Gastroesophageal sphincter (tissue), 4 donors: ENCODE measurements at places on chromosomes 2 and 18. TPM values are rescaled to one million over a fixed set of nuclear protein-coding genes. Genes with fewer than 3 reads are reported as not detected.

Gene CHN1
- 30.4 TPM for total RNA-seq

Gene CPO
- 1.9 TPM for total RNA-seq

- no peak overlapping the region for H3K4me3 ChIP-seq
- H3K4me1 ChIP-seq: no peaks in the 10 kb centered on the region
- ATAC-seq: no peak
- no peaks in the 10 kb centered on the region for H3K36me3 ChIP-seq
- H3K27me3 ChIP-seq: no peaks in the 10 kb centered on the region
- no peak overlapping the region for H3K27ac ChIP-seq
Observed at GRCh38 chr2:42754021-42754775, 9.7 kb downstream of the OXER1 start.

- H3K27me3 ChIP-seq: peaks cover 21% of the 10 kb centered on the region
- H3K27ac ChIP-seq: no peak overlapping the region
- no peaks in the 10 kb centered on the region for H3K36me3 ChIP-seq
- no peaks in the 10 kb centered on the region for H3K4me1 ChIP-seq
Observed at GRCh38 chr2:10954416-10954815, 42.7 kb downstream of the KCNF1 start.

- H3K4me3 ChIP-seq: no peak overlapping the region
- no peak overlapping the region for H3K27ac ChIP-seq
- no peak for ATAC-seq
- H3K36me3 ChIP-seq: no peaks in the 10 kb centered on the region
- no peaks in the 10 kb centered on the region for H3K4me1 ChIP-seq
Observed at GRCh38 chr2:49770919-49771318, 616.6 kb upstream of the FSHR start.

DNA sequence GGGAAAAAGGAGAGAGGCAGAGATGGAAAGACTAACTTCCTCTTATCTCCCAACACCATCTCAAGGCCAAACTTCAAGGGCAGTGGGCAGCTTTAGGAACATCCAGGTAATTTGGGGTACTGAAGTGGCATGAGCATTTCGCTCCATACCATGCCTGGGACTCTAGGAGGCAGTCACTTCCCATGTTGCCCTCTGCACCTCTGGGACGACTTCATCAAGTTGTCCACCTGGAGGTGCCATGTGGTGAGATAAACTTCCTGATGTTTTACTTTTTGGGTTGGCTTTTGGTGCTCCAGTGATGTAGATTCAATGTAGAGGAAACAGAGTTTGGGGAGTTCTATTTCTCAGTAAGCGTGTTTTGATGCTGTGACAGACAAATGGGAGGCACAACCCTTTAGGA lies 56.3 kb upstream of the UPP2 start:
- H3K36me3 ChIP-seq: no peaks in the 10 kb centered on the region
- no peaks in the 10 kb centered on the region for H3K4me1 ChIP-seq
- no peak overlapping the region for H3K4me3 ChIP-seq

GRCh38 chr2:16032282-16033031 lies 92.1 kb downstream of the MYCN start:
- no peaks in the 10 kb centered on the region for H3K36me3 ChIP-seq
- no peak for ATAC-seq
- no peak overlapping the region for H3K4me3 ChIP-seq
- H3K27ac ChIP-seq: no peak overlapping the region

DNA sequence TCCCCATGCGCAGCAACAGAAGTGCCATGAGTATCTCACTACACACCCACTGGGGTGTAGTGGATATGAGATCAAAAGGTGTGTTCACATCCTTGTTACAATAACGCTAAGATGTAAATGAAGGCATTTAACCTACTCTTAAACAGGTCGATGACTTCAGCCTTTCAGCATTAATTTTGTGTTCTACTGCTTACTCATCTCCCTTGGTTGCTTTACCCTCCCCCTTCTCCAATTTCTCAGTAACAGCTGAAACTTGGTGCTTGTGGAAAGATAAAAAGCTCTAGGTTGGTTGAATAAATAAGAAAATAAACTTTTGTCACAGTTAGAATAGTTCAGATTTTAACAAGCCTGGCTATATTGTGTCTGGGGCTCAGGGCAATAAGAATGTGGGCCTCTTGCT lies 147.5 kb upstream of the SESTD1 start:
- no peak overlapping the region for H3K27ac ChIP-seq
- no peak for ATAC-seq
- no peak overlapping the region for H3K4me3 ChIP-seq

DNA sequence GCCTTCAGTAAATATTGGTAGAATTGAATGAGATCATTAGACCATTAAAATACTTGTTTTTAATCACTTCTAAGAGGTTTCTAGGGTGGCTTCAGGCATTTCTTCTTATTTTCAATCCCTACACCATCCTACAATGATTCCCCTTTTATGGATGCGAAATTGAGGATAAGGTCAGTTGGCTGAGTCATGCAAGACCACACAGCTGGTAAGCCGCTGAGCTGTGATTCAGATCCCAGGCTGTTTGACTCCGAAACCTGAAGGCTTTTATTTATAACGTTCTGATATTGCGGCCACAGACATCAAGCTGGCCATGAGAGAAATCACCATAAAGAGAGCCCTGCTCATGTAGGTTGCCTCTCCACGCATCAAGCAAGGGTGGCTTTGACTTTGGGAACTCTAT lies 133.4 kb downstream of the VAPA start:
- peaks cover 10% of the 10 kb centered on the region for H3K4me1 ChIP-seq
- no peaks in the 10 kb centered on the region for H3K27me3 ChIP-seq
- peak overlapping the region; percentile 70 for H3K27ac ChIP-seq
- ATAC-seq: no peak

DNA sequence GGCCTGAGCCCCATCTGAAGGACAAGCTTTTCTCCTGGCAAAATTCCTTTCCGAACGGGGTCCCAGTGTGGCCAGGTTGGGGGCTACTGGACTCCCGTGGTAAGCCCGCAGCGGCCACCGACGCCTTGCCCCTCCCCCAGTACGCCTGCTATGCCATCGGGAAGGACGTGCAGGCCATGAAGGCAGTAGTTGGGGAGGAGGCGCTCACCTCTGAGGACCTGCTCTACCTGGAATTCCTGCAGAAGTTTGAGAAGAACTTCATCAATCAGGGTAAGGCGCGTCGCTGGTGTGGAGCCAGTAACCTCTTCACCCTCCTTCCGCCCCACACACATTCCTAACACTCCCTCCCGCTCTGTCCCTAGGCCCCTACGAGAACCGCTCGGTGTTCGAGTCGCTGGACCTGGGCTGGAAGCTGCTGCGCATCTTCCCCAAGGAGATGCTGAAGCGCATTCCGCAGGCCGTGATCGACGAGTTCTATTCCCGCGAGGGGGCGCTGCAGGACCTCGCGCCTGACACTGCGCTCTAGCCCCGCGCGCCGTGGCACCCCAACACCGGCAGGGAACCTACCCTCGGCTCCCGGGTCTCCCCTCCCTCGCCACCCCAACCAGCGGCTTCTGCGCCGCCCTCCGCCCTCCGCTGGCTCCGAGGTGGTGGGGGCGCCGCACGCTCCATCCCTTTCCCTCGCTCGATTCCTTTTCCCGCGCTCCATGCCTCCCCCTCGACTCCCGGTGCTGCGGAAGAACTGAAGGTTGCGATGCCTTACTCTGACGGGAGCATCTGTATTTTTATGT lies 13.6 kb upstream of the ANKRD53 start:
- peak overlapping the region; percentile 26 for H3K4me3 ChIP-seq
- no peak overlapping the region for H3K27ac ChIP-seq
- H3K4me1 ChIP-seq: peaks cover 13% of the 10 kb centered on the region
- peak; percentile 89 for ATAC-seq

DNA sequence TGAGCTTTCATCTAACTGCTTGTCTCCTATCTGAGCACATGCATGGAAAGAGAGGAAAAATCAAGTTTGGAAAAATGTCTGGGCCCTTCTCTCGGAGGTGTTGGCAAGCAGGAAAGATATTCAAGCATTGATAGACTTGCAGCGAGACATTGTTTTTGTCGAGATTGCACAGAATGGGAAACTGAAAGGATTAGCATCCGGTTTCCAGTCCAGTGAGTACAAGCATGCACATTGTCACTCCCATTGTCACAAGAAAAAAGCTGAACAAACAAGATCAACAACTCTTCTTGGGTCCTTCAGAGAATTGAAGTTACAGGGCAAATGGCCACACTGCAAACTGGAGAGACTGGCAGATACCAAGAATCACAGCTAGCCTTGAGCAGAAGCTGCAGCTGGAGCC lies 19.6 kb upstream of the MC5R start:
- peaks cover 24% of the 10 kb centered on the region for H3K27me3 ChIP-seq
- no peak overlapping the region for H3K27ac ChIP-seq
- ATAC-seq: no peak
- no peaks in the 10 kb centered on the region for H3K36me3 ChIP-seq
- H3K4me1 ChIP-seq: peaks cover 11% of the 10 kb centered on the region

DNA sequence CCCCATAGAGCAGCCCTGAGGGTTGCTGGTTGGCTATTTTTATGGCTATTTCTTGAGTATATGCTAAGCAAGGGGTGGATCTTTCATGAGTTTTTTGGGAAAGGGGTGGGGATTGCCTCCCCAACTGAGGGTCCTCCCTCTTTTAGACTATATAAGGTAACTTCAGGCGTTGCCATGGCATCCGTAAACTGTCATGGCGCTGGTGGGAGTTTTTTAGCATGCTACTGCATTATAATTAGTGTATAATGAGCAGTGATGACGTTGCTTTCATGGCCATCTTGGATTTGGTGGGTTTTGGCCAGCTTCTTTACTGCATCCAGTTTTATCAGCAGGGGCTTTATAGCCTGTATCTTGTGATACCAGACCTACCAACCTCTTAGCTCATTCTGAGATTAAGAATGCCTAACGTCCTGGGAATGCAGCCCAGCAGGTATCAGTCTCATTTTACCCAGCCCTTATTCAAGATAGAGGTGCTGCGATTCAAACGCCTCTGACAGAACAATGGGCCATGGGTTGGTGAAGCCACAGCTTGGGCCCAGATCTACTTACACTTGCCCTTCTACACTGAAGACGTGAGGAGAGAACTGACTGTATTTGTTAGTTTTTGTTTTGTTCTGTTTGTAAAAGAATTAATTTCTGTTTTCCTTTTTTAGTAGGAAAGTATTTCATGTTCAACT lies 53.8 kb upstream of the TMEM163 start:
- ATAC-seq: no peak
- no peaks in the 10 kb centered on the region for H3K27me3 ChIP-seq
- no peak overlapping the region for H3K4me3 ChIP-seq
- no peaks in the 10 kb centered on the region for H3K36me3 ChIP-seq

Gene TTN
- 12.8 TPM for total RNA-seq

Gene PLGLB1
- 7.5 TPM for total RNA-seq

DNA sequence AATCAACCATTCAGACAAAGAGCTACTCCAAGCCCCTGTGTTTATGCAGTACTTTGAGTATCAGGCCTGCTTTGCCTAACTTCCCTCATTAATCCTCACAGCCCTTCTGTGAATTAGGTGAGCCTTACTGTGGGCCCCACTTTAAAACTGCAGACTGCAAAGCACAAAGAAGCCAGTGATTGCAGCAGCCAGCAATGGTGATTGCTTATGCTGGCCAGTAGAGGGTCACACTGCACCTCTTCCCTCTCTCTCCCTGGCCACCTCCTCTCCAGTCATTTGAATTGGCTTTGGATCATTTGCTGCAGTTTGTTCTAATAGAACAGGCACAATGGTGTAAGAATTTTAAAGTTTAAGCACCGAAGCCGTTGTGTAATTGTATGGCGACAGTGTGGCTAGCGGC lies 229.9 kb downstream of the AGPS start:
- no peak overlapping the region for H3K4me3 ChIP-seq
- peaks cover 14% of the 10 kb centered on the region for H3K27me3 ChIP-seq
- H3K4me1 ChIP-seq: peaks cover 3% of the 10 kb centered on the region
- ATAC-seq: no peak
- H3K27ac ChIP-seq: no peak overlapping the region
- H3K36me3 ChIP-seq: no peaks in the 10 kb centered on the region

GRCh38 chr2:219335373-219335786 lies 2.8 kb upstream of the RESP18 start:
- no peaks in the 10 kb centered on the region for H3K4me1 ChIP-seq
- ATAC-seq: no peak

DNA sequence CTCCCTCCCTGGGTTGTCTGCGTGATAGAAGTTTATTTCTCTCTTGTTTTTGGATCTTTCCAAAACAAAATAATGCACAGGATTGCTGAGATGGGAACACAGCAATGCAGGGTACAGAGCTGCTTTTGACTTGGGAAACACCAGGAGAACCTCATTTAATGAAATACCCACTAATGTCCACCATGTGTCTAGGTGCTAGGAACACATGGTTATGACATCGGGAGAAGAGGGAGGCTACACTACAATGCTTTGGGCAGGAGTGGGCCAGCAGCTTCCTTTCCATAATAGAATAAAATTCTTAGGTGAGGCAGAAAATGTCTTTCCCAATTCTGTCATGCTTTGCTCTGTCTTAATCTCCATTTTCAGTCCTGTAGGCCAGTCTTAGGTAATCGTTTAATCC lies 29.2 kb upstream of the KCNF1 start:
- no peak overlapping the region for H3K27ac ChIP-seq
- no peaks in the 10 kb centered on the region for H3K27me3 ChIP-seq
- no peaks in the 10 kb centered on the region for H3K4me1 ChIP-seq
- ATAC-seq: no peak
- no peak overlapping the region for H3K4me3 ChIP-seq

DNA sequence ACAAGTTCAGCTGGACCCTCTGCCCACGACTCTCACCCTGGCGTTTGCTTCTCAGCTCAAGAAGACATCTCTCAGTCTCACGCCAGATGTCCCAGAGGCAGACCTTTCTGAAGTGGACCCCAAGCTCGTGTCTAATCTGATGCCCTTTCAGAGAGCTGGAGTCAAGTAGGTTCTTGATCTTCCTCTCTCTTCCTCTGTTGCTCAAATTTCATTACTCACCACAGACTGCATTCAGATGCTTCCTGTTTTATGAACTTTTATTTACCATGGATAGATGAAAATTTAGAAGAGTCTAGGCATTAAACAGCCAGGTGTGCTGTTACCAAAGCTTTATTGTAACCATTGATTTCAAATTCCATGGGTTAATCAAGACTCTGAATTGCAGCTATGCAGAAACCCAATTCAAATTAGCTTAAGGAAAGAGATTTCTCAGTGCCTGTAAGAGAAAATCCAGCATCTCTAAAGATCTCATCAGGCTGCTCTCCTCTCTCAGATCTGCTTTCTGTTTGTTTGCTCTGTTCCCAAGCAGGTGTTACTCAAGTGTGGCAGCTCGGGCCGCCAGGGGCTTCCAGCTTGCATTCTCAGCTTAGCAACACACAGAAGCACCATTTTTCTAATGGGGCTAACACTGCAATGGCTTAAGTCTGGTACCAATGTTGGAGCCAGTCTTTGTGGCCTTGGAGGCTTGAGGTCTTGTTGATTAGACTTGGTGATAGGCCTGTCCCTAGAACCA lies 16.5 kb downstream of the SMARCAL1 start:
- peaks cover 3% of the 10 kb centered on the region for H3K36me3 ChIP-seq
- H3K4me3 ChIP-seq: no peak overlapping the region
- no peak for ATAC-seq
- no peaks in the 10 kb centered on the region for H3K4me1 ChIP-seq
